Gastrocnemius medialis (tissue), 4 donors: ENCODE measurements at places on chromosomes 1 and 21.

- H3K4me1 ChIP-seq: no peaks in the 10 kb centered on the region
- no peaks in the 10 kb centered on the region for H3K27me3 ChIP-seq
- DNase-seq: no peak
- H3K36me3 ChIP-seq: no peaks in the 10 kb centered on the region
- H3K4me3 ChIP-seq: no peak overlapping the region
- no peak overlapping the region for H3K27ac ChIP-seq
Measured at GRCh38 chr1:211520641-211521040, 28.7 kb upstream of the RD3 start.

DNA sequence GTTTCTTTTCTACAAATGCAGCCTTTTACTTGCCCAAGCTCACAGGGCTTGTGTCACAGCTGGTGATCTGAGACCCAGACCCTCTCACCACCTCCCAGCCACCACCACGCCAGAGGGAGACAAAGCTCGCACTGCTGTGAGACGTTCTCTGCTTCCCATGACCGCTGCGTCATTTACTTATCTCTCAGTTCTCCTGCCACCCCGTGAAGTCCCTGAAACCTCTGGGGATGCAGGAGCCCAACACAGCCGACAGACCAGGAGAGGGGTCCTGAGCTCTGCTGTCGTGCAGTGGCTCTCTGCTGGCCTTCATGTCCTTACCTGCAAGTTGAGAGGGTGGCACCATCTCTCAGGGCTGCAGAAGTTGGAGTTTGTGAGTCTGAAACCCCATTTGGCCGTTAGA, 77.7 kb downstream of the SLC16A1 start:
- no peak for DNase-seq
- H3K36me3 ChIP-seq: no peaks in the 10 kb centered on the region
- no peaks in the 10 kb centered on the region for H3K4me1 ChIP-seq

DNA sequence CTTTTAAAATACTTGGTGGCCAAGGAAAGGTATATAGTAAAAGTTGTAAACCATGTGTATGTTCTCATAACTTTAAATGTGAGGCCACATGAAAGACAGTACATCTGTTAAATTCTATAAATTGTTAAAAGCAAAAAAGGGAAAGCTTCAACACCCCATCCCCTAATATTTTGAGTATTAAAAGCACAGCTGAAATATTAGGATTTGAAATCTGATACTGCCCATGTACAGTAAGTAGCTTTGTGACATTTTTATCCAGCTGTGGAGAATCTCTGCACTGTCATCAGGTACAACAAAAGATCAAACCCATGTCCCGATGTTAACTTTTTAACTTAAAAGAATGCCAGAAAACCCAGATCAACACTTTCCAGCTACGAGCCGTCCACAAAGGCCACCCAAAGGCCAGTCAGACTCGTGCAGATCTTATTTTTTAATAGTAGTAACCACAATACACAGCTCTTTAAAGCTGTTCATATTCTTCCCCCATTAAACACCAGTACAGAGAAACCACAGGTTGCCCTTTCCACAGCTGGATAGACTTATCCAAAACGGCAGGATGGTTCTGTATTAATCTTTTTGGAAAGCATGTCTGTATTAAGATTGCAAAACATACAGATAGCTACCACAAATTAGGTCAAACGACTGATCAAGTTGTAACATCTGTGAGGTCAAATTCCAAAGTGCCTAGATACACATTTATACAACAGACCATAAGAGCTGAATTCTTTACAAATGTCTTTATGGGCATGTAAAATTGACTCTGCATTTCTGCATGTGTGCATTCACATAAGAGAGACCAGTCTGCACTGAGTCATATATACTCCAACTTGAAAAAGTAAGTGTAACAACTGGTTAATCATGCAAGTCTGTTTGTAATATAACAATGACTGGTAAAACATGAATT, 5.2 kb downstream of the IRF2BP2 start:
- H3K36me3 ChIP-seq: peaks cover 5% of the 10 kb centered on the region
- no peak for DNase-seq
- H3K27me3 ChIP-seq: no peaks in the 10 kb centered on the region

GRCh38 chr1:47830641-47831333, 166.4 kb downstream of the TRABD2B start:
- H3K27me3 ChIP-seq: peaks cover 3% of the 10 kb centered on the region
- H3K4me1 ChIP-seq: no peaks in the 10 kb centered on the region
- H3K36me3 ChIP-seq: no peaks in the 10 kb centered on the region
- H3K4me3 ChIP-seq: no peak overlapping the region
- no peak for DNase-seq

DNA sequence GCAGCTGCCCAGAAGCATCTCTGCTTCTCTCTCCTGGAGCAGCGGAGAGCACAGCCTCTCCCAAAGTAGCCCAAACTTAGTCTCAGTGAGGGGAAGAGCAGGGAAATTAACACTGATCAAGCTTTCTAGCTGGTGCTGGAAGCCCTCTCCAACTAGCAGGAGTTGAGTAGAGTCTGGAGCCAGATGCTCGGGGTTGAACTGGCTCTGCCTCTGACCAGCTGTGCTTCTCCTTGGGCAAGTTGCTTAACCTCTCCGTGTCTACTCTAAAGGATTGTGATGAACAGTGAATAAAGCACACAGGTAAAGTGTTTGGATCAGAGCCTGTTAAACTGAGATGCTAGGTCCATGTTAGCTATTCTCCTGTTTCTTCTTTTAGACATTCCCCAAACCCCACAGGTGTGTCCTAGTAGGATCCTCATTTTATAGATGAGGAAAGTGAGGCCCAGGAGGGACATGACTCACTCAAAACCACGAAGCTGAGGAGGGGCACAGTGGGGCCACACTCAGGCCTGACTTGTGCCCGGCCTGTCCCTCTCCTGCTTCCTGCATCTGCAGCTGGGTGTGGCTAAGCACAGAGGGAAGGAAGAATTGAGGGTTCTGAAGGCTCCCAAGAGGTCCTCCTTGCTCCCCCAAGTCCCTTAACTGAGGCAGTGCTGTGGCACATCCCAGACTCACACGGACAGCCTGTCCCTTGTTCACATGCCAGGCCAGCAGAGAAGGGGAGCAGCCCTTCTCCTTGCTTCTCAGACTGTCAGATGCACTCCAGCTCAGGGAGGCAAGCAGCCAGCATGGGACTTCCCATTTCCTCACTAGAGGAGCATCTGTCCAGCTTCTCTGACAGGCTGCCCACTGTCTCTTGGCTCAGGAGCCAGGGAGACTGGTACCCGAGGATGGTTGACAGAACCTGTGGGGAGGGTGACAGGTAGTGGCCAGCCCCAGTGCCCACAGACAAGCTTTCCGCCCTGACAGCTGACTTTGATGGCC, 152.0 kb upstream of the IGSF21 start:
- no peaks in the 10 kb centered on the region for H3K4me1 ChIP-seq
- H3K36me3 ChIP-seq: no peaks in the 10 kb centered on the region
- H3K27ac ChIP-seq: no peak overlapping the region

DNA sequence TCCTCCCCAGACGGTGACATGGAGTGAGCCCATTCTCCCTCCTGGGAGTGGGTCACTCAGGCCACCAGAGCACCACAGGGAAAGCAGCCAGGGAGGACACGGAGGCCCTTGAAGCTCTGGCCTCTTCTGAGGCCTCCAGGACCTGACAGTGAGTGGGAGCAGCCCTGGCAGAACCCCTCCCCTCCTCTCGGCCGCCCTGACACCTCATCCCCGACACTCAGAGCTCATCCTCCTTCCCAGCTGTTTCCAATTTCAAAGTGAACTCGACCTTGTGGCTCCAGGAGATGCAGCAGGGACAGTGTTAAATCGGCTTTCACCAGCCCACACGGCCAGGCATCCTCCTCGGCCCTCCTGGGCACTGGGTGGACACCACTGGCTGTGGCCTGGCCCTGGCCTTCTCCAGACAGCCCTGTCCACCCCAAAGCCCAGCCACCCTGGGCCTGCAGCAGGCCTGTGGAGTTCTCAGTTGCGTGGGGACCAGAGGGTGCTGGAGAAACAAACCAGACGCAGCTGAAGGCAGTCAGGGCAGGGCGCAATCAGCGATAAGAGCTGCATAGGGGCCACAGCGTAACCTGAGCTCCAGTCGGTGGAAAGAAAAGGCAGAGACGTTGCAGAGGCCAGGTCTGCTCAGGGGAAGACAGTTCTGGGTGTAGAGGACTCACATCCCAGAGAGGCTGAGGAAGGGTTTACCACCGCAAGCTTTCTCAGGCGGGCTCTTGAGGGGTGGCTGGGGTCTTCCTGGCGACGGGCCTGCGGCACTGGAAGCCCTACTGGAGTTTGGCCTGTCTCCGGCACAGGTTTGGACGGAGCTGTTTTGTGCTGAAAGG, 27.1 kb downstream of the FTCD start:
- no peak overlapping the region for H3K27ac ChIP-seq
- H3K4me1 ChIP-seq: no peaks in the 10 kb centered on the region
- H3K36me3 ChIP-seq: no peaks in the 10 kb centered on the region
- H3K4me3 ChIP-seq: no peak overlapping the region

DNA sequence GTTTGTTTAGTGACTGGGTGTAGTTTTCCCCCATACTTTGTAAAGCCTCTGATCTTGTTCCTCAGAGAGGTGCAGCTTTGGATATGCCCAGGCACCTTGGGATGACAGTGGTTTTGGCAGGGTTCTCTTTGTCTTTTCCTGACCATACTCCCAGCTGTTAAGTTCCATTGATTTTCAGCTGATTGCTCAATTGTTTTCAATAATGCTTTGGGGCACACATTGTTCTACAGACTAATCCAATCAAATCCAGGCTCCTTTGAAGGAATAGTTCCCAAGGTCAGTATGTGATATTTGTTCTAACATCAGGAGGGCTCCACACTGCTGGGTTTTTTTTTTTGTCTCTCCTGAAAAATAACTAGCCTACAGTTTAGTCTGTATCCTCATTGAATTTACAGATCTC, 24.8 kb downstream of the PPP2R5A start:
- H3K36me3 ChIP-seq: peaks cover 4% of the 10 kb centered on the region
- peak overlapping the region; percentile 35 for H3K27ac ChIP-seq

GRCh38 chr1:221097479-221098281, 218.4 kb downstream of the HLX start:
- no peak overlapping the region for H3K27ac ChIP-seq
- H3K27me3 ChIP-seq: no peaks in the 10 kb centered on the region
- H3K4me1 ChIP-seq: no peaks in the 10 kb centered on the region
- H3K36me3 ChIP-seq: no peaks in the 10 kb centered on the region

GRCh38 chr1:16043521-16043920, at the start of gene CLCNKB:
CLCNKB (plus strand) TSS chr1:16043782; CDS start chr1:16044493, 711 bp downstream.
- H3K4me3 ChIP-seq: no peak within 1 kb of the TSS
- H3K4me1 ChIP-seq: no peaks in the 10 kb centered on the region
- no peaks in the 10 kb centered on the region for H3K36me3 ChIP-seq
- H3K27ac ChIP-seq: no peak within 1 kb of the TSS
